ENCODE measurements at places on chromosomes 3 and 15. TPM values are rescaled to one million over a fixed set of nuclear protein-coding genes. Genes with fewer than 3 reads are reported as not detected.

OR5H2 gene
- total RNA-seq = not detected

- no peak for DNase-seq
Measured at GRCh38 chr15:48785195-48785594, 25.7 kb downstream of the CEP152 start.

- no peak for DNase-seq
Measured at GRCh38 chr3:72068621-72069020, 283.7 kb upstream of the PROK2 start.

DNA sequence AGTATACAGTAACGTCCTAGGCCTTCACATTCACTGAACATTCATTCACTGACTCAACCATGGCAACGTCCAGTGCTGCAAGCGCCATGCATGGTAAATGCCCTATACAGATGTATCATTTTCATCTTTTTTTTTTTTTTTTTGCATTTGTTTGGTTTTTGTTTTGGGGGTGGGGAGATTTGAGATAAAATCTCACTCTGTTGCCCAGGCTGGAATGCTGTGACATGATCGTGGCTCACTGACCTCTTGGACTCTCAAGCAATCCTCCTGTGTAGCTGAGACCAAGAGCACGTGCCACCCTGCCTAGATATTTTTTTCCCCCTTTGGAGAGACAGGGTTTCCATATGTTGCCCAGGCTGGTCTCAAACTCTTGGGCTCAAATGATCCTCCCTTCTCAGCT lies 37.4 kb downstream of the SUSD5 start:
- no peak for DNase-seq

GRCh38 chr3:132629928-132630327 lies 29.7 kb downstream of the ACAD11 start:
- DNase-seq = no peak

DNA sequence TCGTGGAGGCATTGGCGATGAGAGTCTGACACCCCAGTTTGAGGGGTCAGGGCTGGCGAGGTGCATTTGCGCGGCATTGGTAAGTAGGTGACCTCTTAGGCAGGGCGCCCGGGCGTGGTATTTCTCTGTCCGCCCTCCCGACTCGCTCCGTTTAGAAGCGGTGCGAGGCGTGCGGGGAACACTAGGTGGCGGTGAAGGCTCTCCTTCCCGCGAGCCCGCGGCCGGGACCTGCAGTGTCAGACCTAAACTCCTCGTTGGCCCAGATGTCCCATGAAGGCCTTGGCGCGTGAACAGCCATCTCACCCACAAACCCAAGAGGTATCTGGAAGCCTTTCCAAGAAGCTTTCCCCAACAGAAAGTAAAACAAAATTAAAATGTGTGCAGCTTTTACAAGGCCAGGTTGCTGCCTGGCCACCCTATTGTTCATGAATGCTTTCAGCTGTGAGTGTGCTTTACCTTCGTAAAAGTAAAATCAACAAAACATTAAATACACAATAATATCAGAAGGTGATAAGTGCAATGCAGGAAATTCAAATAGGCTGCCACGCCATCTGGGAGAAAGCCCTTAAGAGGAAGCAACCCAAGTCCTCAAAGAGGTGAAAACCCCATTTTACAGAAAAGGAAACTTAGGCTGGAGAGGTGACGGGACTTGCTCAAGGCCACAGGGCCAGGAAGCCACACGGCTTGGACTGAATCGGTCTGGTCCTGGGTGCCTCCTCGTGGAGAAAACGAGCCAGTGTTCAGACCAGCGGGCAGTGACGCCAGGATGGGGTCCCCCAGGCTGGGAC lies 120.3 kb downstream of the ETFA start:
- DNase-seq = peak; percentile 92

DNA sequence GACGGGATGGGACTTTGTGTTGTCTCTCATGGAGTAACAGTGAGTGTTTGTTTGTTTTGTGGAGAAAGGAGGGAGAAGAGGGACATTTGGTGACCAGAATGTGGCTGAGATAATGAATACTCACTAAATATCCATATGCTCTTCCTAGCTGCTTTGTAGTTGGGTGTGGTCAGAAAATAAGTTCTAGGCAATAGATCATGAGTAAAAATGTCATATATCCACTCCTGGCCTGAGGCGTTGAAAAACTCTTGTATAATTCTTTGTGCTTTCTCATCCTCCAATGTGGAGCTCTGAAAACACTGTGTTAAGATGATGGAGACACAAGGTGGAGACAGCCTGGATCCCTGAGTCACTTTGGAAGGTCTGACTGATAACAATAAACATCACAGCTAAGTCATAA lies 28.0 kb upstream of the IL16 start:
- no peak for DNase-seq

DNA sequence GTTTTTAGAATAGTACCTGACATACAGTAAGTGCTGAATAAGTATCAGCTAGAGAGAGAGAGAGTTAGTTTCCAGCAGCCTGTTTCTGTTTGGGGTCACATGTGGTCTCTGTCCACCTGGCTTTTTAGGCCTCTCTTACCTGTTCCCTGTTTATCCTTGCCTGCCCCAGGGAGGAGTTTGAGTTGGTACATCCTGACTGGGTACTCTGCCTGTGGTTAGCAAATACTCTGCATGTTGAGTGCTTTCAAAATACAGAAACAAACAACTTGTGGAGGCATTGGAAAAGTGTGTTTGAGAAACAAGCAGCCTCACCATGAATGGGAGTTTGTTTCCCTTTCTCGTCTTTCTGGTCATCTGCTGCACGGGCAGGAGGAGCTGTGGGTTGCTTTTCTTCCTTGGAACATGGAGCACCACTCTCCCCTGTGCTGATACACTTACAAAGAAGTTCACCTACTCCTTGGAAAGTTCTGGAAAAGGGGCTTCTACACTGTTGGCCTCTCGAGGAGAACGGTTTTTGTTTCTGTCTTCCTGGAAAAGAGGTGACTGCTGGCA lies 166.1 kb downstream of the PGPEP1L start:
- DNase-seq = no peak

GRCh38 chr3:98817547-98818041 lies 54.5 kb downstream of the ST3GAL6 start:
- DNase-seq = no peak

GRCh38 chr15:52137432-52138357 lies 25.1 kb upstream of the BCL2L10 start:
- DNase-seq = no peak

- DNase-seq = no peak
Measured at GRCh38 chr15:51390241-51390965, 48.9 kb downstream of the GLDN start.

- DNase-seq = no peak
Measured at GRCh38 chr3:139020868-139021234, at the start of gene PRR23B. PRR23B (minus strand) TSS chr3:139020926; CDS start chr3:139020661, 265 bp downstream.

Data from suprapubic skin (tissue), 4 donors.